ENCODE measurements at places on chromosomes 4 and X.

GRCh38 chrX:69024931-69025330 is 140.3 kb downstream of the PJA1 start:
- DNase-seq: no peak

GRCh38 chr4:182350041-182350440 is 106.8 kb downstream of the TENM3 start:
- DNase-seq: no peak

- DNase-seq: no peak
Measured at GRCh38 chr4:3867403-3868100, 101.4 kb downstream of the ADRA2C start.

GRCh38 chr4:118807659-118808058 is 28.3 kb downstream of the SEC24D start:
- no peak for DNase-seq

GRCh38 chr4:151417164-151417571 is 8.2 kb downstream of the FHIP1A start:
- DNase-seq: no peak

- no peak for DNase-seq
Measured at GRCh38 chrX:109600237-109600651, 24.7 kb downstream of the KCNE5 start.

- DNase-seq: no peak
Measured at GRCh38 chrX:119231936-119232445, 4.1 kb upstream of the PGRMC1 start.

- no peak for DNase-seq
Measured at GRCh38 chr4:99845179-99845578, 28.6 kb downstream of the DAPP1 start.

DNA sequence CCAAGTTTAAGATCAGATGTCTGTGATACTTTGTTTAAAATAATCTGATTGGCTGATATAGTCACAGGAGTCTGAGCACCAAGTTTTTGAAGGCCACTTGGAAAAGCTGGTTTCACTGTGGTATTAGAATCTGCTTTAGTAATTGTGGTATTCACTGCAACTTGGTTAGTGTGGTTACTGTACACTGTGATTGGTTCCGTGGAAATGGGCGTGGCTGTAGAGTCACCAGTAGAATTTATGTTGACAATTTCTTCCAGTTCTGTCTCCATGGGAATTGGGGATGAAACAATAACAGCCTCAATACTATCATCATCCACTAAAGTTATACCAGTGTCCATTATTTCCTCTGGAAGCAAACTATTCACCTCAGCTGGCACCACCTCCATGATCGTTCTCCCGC is 26.2 kb downstream of the LIN54 start:
- DNase-seq: no peak

DNA sequence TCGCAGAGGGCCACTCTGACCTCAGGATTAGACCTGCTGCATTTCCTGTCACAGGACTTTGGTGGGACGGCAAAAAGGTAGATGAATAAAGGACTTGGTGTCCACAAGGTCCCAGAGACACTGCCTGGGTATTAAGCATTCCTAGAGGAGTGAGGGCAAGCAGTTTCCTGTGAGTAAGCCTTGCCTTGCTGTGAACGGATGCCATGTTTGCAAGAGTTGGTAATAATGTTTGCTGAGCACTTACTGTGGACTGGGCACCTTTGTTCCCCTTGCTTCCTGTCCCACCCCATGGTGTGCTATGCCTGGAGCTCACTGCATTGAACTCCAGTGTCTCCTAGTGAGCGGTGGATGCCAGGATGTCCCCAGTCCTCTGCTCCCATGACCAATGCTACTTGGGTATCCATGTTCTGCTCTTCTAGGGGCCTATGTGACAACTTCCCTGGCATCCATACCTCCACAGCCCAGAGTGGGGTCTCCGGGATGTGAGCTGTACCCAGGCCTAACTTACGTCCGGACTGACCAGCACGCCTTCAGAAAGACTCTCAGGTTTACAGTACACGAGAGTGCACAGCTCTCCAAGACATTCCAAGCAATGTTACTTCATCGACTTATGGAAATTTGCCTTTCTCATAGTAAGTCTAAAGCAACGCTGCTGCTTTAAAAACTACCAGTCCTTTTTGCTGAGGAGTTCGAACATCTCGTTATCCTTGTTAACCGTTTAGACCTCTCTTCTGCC is 95.5 kb upstream of the MSX1 start:
- DNase-seq: no peak

GRCh38 chr4:188015025-188015940 is 19.7 kb downstream of the ZFP42 start:
- DNase-seq: no peak

- no peak for DNase-seq
Measured at GRCh38 chr4:123297836-123298235, 98.8 kb upstream of the SPRY1 start.

- no peak for DNase-seq
Measured at GRCh38 chrX:64176876-64177275, 28.6 kb downstream of the AMER1 start.

GRCh38 chr4:1984406-1985191 is 24.2 kb downstream of the NELFA start:
- no peak for DNase-seq

- DNase-seq: no peak
Measured at GRCh38 chr4:158970812-158971211, 132.1 kb upstream of the RAPGEF2 start.

DNA sequence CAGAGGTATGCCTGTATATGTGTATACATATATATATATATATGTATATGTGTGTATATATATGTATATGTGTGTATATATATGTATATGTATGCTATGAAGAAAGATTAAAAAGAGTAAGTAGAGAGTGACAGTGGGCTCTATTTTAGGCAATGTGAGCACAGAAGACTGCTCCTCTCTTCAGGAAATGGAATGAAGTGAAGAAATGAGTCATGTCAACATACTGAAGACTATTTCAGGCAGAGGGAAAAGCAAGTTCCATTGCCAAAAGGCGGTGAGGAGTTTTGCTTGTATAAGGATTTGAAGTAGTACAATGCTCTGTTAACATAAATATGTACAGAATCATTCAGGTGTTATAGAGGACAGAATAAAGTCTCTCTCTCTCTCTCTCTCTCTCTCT is 773.2 kb upstream of the FTHL17 start:
- no peak for DNase-seq

DNA sequence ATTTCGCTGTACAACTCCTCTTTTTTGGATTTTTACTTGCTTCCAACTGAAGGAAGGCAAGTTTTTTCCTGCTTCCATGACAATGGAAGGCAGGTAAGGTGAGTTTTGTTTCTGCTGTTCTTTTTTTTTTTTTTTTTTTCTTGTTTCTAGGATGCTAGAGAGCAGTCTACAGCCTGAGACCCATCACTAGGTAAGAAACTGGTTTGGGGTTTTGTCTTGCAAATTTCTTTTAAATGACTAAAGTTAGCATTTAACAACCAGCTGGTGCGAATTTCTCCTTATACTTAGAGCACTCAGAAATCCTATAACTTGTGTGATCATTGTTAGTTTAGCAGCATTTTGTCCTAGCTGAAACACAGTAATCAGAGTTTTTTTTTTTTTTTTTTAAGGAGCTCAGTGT is 378.4 kb upstream of the CNKSR2 start:
- DNase-seq: no peak

DNA sequence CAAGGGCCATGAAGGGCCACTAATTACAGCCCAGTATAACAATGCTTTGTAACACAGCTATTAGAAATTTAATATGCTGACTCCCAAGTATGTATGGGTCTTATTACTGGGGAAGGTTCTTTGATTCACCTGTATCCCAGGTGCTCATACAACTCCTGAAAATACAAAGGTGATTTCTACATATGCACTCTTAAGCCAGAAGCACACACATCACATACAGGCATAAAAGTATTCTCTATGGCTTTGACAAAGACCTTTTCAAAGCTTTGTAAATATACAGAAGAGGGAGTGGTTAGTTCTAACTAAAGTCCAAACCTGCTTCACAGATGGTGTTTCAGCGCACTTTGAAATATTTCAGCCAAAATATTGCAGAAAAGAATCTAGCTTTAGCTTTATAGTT is 191.5 kb downstream of the SNCA start:
- DNase-seq: no peak

DNA sequence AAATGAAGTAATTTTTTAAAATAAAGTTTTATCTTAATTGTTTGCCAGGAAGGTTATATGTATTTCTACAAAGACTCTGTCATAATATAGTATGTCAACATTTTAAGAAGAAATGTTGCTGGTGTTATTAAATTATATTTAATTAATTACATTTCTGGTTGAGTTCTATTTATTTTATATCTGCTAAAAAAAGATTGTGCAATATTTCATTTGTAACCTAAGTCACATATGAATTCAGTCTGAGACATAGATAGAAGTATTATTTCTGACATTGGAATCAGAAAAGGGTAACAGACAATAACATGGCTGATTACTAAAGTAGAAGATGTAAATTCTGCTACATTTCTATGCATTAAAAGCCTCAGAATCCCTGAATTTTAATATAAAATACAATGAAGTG is 1985.1 kb downstream of the C4orf33 start:
- DNase-seq: no peak

DNA sequence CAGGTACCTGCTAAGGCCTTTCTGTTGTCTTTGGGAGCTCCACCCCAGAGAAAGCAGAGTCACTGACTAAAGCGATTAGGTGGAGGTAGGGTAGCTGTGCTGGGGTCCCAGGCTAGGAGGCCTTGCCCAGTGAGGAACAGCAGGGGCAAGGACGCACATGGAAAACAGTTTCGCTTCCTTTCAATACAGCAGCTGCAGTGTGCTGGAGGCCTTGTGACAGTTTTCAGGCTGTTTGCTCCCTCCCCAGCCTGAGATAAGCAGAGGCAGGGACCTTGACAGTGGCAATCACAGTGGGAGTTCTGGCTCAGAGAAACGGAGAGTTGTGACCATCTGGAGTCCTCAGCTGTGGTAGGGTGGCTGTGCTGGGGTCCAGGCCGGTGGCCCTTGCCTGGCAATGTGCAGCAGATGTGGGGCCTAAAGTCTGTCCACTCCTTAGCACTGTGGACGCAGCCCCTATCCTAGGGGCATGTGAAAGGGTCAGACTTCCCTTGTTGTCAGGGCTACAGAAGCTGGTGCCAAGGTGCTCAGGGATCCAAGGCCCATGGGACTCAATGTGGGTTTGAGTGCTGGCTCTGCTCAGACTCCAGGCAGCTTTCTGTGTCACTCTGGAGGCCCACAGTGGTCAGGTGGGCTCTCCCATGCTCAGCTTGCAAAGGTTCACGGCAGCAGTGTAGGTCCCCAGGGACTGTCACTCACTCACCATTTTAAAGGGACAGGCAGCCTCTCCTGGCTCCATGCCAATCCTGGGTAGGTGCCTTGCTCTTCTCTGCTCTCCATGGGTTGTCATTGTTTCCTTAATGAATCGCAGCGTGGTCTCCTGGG is 534.9 kb upstream of the FMR1 start:
- no peak for DNase-seq

GRCh38 chr4:113893546-113893945 is 85.9 kb downstream of the ARSJ start:
- no peak for DNase-seq

DNA sequence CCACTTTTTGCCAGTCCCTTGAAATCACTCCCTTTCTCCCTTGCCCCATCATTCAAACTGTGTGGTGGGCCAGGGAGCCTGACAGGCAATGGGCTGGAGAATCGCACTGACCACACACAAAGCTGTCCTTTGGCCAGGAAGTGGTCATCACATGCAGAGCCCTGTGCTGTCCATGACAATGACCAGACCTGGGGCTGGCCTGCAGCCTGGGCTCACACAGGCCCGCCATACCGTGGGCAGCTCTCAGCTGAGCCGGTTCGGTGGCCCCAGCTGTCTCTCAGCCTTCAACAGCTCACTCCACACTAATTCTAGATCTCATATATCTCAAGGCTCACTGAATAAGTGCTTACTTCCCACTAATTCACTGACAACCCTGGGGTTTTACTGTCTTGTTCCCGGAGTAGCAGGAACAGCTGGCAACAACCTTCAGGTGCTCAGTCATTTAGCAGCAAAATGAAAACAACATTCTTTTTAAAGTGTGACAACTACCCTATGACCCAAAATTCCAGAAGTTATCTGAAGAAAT is 48.0 kb downstream of the USP46 start:
- no peak for DNase-seq

DNA sequence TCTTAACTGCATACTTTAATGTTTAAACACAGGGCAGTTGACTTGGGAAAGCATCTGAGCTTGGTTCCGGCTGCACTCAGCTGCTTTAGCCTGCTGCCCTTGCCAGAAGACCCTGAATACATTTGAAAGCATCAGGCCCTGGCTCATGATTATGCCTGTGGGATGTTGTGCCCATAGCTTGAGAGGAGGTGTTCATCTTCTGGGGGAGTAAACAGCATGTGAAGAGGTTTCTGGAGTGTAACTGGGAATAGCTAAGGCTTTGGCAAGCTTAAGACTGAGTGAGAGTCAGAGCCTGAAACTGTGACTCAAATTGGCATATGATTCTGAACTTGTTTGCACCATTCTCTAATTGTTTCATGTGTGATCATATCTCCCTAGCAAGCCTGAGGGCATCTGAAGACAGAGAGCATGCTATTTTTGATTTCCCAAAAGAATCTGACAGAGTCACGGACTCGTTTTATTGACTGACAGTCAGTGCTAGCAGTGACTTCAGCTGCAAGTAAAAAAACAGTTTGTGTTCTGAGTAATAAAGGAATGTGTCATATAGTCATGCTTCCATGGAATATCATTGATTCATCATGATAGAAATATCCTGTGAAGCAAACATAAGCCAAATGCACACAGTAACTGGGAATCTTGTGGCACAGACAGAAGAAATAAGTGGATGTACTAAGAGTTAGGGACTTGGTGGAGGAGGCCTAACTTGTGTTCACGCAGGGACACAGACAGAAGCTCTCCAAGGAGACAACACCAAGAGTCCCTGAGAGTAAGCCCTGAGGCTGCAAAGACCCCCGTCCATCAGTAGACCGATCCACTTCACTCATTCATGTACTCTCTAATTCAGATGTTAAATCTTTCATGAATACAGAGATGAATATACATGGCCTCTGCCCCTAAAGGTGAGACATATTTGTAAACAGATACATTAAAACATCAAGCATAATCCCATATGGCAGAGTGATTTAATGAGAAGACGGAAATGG is 100.7 kb downstream of the SYNPO2 start:
- DNase-seq: no peak

- DNase-seq: no peak
Measured at GRCh38 chr4:160319868-160320260, 1217.0 kb downstream of the RAPGEF2 start.

DNA sequence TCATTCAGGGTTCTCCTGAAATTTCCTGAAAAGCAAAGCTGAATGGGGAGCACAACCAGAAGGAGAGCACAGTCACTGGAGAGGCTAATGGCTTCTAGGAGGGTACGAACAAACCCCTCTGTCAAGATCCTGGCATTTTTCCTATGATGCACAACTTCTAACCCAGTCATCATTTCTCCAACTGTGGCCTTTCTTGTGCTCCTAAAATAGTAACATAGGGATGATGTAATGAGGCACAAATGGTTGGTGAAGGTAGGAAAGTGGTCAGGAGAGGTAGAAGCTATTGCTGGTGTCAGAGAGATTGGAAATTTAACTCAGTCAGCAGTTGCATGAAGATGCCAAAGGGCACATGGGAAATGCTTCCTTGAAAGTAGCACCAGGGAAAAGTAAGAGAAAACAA is 52.7 kb downstream of the SLC10A7 start:
- no peak for DNase-seq

All from NCI-H2081 treated with DMSO at 0.1 percent for 48 hours (cell line).